ENCODE measurements at places on chromosomes 2 and 18.

DNA sequence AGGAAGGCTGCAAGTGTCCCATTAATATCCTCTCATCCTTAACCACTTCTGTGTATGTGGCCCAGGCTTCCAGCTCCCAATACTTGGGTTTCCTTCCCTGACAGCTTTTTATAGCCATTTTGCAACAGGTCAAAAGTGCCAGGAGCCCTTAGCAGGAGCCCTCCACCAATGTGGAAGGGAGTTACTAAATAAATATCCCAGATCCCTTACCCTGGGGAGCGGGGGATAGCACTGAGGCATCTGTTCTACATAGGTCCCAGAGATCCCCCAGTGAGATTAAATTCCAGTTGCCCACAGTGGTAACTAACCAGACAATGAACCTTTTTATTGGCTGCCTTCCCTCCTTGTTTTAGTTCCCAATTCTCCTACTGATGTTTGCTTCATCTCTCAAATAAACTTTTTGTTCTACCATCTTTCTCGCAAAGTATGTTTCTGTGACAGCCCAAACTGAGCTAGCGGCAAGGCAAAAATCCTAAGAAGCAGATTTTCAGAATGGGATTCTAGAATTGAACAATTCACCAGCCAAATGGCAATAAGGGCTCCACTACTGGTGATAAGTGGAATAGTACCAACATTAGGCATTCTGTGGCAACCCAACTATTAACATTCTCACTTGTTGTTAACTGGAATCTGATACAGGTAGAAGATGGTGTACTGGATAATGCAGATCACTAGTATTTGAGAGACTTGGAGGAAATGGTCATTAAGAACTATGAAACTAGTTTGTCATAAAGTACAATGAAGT is 83.9 kb upstream of the MAPRE2 start:
- H3K4me3 ChIP-seq: no peak overlapping the region
- no peaks in the 10 kb centered on the region for H3K4me1 ChIP-seq
- H3K27me3 ChIP-seq: peaks cover 18% of the 10 kb centered on the region
- H3K27ac ChIP-seq: no peak overlapping the region

DNA sequence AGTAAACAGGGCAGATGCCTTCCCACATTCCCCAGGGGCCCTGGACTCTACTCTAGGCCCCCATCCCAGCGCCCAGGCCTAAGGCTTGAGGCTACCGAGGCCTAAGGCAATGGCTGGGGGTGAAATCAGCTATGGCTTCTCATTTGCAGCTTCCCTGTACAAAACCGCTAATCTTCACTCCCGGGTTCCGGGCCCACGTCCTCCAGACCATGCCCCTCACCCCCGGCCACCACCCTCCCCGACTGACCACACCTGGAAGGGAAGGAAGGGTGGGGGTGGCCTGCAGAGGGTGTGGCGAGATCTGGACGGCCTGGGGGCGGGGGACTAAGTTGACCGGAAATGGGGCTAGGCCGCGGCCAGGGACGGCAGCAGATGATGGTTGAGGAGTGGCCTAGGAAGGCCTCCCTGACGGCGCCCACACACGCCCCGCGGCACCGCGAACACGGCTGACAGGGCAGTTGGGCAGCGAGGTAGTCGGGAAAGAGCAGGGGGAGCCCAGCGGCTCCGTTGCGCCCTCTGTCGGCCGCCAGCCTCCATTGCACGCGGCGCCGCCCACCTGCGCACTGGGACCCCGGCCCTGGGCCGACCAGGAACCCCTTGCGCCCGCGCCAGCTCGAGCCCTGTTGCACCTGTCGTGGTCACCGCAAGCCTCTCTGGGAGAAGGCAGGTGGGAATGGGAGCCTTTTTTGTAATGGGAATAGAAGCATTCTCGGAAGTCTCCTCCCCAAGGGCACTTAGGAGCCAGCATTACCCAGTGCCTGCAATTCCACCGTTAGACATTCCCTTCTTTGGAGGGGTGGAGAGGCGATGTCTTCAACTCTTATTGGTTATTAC is 117.1 kb upstream of the STPG4 start:
- DNase-seq: peak; percentile 45
- H3K4me3 ChIP-seq: peak overlapping the region; percentile 71
- no peaks in the 10 kb centered on the region for H3K36me3 ChIP-seq
- peak overlapping the region; percentile 45 for H3K27ac ChIP-seq
- peaks cover 2% of the 10 kb centered on the region for H3K4me1 ChIP-seq

GRCh38 chr2:14358339-14358738 is 274.2 kb upstream of the LRATD1 start:
- H3K4me3 ChIP-seq: no peak overlapping the region
- H3K36me3 ChIP-seq: no peaks in the 10 kb centered on the region
- H3K27me3 ChIP-seq: no peaks in the 10 kb centered on the region
- H3K27ac ChIP-seq: no peak overlapping the region
- no peaks in the 10 kb centered on the region for H3K4me1 ChIP-seq

DNA sequence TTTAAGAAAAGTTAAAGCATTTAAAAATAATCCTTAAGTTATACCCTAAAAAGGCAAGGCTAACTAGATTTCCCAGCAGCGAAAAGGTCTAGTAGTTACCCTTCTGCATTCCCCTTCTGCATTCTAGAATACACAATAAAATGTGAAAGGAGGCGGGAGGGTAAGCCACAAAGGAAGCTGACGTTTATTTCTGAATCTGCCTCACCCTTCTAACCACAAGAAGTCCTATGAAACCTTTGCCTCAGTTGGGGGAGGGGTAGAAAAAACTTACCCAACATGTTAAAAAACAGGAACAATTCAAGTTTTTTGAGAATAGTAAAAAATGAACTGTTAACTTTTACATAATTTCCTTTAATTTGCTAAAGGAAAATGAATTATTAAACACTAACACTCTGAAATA is 11.3 kb downstream of the STK17B start:
- peaks cover 67% of the 10 kb centered on the region for H3K4me1 ChIP-seq
- H3K27ac ChIP-seq: peak overlapping the region; percentile 88
- peak; percentile 78 for DNase-seq

GRCh38 chr18:24397694-24398368 is at the start of gene OSBPL1A:
Gene OSBPL1A (minus strand): TSS chr18:24397824. CDS start chr18:24377533, 20,291 bp downstream.
- peak within 1 kb of the TSS; percentile 36 for H3K27ac ChIP-seq
- DNase-seq: peak; percentile 41
- H3K36me3 ChIP-seq: no peaks in the 10 kb centered on the region
- H3K27me3 ChIP-seq: peaks cover 66% of the 10 kb centered on the region
- H3K4me1 ChIP-seq: peaks cover 10% of the 10 kb centered on the region

DNA sequence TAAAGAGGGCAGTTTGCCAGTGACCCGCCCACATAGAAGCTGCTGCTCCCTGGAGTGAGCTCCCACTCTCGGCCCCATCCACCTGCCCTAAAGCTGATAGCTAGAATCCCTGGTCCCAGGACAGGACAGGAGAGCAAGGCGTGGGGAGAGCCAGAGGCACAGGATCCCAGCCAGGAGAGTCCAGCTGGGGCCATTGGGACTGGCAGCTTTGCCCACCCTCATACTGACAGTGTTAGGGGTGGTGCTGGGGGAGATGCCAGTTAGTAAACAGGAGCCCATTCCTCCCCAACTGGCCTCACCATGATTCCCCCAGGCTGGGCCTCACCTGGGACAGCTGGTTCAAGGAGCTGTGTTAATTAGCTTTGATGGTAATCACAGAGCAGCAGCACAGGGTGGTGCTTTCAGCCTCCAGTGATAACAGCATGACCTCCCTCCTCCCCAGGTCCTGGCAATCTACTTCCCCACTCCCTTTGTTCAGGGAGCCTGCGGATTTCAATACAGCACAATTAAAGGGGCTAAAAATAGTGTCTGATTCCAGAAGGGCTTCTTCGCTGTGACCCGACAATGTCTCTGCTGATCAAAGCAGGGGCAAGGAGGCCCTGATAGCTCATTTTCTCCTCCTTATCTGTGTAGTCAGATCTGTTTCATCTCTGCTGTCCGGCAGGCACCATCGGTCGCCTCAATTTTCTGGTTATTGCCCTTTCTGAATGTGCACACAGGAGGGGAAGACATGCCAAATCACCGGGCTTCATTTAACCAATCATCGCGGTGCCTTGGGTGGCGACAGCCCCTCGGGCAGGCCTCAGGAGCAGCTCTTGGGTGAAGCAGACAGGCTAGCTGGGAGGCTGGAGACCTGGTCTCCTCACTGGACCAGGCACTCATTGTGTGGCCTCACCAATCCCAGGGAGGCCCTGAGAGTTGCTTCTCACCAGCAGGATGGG is 119.9 kb upstream of the TEX51 start:
- no peak overlapping the region for H3K27ac ChIP-seq
- H3K36me3 ChIP-seq: no peaks in the 10 kb centered on the region
- H3K27me3 ChIP-seq: peaks cover 24% of the 10 kb centered on the region
- H3K4me3 ChIP-seq: no peak overlapping the region

DNA sequence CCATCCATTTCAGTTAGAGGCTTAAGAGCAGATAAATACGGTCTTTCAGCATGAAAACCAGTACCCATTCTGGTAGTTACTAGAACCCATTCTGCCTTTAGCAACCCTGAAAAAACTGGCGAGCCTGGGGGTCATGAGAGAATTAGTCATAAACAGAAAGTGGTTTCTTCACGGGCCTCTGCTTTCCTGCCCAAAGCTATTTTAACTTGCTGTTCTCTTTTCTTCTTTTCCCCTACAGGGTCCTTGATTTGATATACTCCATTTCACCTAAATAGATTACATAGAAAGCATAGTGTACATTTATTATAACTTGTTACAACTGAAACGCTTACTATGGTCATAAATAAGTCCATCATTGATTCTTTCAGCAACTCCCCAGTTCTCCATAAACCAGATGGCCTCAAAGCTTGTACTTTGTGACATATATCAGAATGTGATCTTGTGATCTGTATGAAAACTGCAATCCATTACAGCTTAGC is 48.3 kb downstream of the WDFY1 start:
- peaks cover 21% of the 10 kb centered on the region for H3K4me1 ChIP-seq
- peak; percentile 32 for DNase-seq
- H3K27ac ChIP-seq: peak overlapping the region; percentile 70
- H3K4me3 ChIP-seq: peak overlapping the region; percentile 59
- H3K36me3 ChIP-seq: peaks cover 67% of the 10 kb centered on the region

- peak within 1 kb of the TSS; percentile 96 for H3K4me3 ChIP-seq
- DNase-seq: peak; percentile 79
- peaks cover 45% of the 10 kb centered on the region for H3K4me1 ChIP-seq
- H3K27me3 ChIP-seq: no peaks in the 10 kb centered on the region
- peaks cover 8% of the 10 kb centered on the region for H3K36me3 ChIP-seq
These were observed at the start of the genes PECR and TMEM169 for GRCh38 chr2:216081487-216082116. Gene PECR (minus strand): TSS chr2:216081809. CDS start chr2:216081741, 68 bp downstream. Gene TMEM169 (plus strand): TSS chr2:216081919. CDS start chr2:216095964, 14,045 bp downstream.

- H3K36me3 ChIP-seq: no peaks in the 10 kb centered on the region
- no peak within 1 kb of the TSS for H3K4me3 ChIP-seq
- H3K4me1 ChIP-seq: no peaks in the 10 kb centered on the region
- DNase-seq: no peak
These were observed at the start of gene HNMT for GRCh38 chr2:137964066-137964858. Gene HNMT (plus strand): TSS chr2:137964473. CDS start chr2:137964492, 19 bp downstream.

- H3K27ac ChIP-seq: no peak overlapping the region
- H3K36me3 ChIP-seq: no peaks in the 10 kb centered on the region
- H3K4me3 ChIP-seq: no peak overlapping the region
- no peak for DNase-seq
- peaks cover 2% of the 10 kb centered on the region for H3K27me3 ChIP-seq
These were observed 36.2 kb downstream of the FTCDNL1 start for GRCh38 chr2:199814817-199815211.

DNA sequence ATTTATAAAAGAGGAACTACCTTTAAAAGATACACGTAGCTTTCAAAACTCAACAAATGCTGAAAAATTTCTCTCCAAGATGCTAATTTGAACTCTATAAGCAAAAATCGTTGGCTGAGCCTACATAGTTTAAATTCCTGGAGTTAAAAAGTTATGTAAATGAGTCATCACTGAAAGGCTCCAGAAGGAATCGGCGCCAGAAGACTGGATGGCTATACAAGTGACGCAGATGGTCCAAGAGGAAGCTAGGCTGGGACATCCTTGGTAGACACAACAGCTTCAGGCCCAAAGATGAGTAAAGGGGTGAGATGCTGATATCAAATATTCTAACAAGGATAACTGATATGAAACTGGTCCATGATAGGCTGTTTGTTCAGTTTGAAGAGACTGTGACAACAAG is 22.8 kb upstream of the DNAH6 start:
- DNase-seq: no peak
- H3K27me3 ChIP-seq: peaks cover 5% of the 10 kb centered on the region
- H3K4me3 ChIP-seq: no peak overlapping the region
- peaks cover 6% of the 10 kb centered on the region for H3K4me1 ChIP-seq

DNA sequence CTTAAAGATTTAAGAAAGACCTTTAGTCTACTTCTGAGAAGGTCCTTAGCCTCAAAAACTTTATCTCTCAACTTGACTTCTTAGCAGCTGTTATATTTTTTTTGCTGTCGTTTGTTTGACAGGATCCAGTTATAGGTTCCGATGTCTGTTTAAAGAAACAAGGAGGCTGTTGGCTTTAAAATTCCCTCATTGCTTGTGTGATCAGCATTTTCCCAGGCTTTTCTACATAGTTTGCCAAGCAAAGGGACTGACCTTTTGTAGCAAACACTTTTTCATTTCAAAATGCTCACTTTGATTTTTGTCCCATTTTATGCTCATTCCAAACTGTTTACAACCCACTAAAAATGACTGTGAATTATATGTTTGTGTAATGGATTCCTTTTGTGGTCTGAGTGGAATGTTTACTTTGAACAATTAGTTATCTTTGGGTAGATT is 394.9 kb downstream of the ARHGAP15 start:
- no peak for DNase-seq
- peaks cover 19% of the 10 kb centered on the region for H3K4me1 ChIP-seq
- H3K36me3 ChIP-seq: peaks cover 53% of the 10 kb centered on the region
- no peak overlapping the region for H3K4me3 ChIP-seq

GRCh38 chr18:36323421-36323820 is 25.9 kb downstream of the FHOD3 start:
- H3K27ac ChIP-seq: no peak overlapping the region
- DNase-seq: no peak
- no peaks in the 10 kb centered on the region for H3K36me3 ChIP-seq
- H3K4me3 ChIP-seq: no peak overlapping the region
- H3K27me3 ChIP-seq: peaks cover 11% of the 10 kb centered on the region
- no peaks in the 10 kb centered on the region for H3K4me1 ChIP-seq

- H3K27me3 ChIP-seq: peaks cover 4% of the 10 kb centered on the region
- no peaks in the 10 kb centered on the region for H3K4me1 ChIP-seq
- no peak for DNase-seq
- H3K4me3 ChIP-seq: no peak overlapping the region
- H3K36me3 ChIP-seq: no peaks in the 10 kb centered on the region
These were observed 81.2 kb downstream of the TSN start for GRCh38 chr2:121836611-121837010.

DNA sequence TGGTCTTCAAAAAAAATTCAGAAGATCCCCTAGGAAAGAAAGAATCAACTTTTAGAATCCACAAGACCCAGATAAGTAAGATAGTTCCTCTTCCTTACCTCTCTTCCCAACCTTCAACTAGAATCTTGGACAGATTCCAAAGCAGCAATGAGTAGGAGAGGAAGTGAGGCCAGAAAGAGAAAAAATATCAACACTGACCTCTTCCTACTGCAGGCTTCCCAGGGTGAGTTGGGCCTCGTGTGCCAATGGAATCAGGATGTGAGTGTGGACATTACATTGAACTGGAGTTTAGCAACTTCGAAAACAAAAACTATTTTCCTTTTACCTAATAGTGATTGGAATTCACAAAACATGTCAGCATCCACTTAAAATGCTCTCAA is 102.5 kb upstream of the PIEZO2 start:
- H3K4me1 ChIP-seq: no peaks in the 10 kb centered on the region
- H3K4me3 ChIP-seq: no peak overlapping the region
- no peaks in the 10 kb centered on the region for H3K36me3 ChIP-seq
- no peaks in the 10 kb centered on the region for H3K27me3 ChIP-seq

GRCh38 chr2:146312899-146313298 is 1531.9 kb upstream of the ACVR2A start:
- H3K4me1 ChIP-seq: no peaks in the 10 kb centered on the region
- no peak overlapping the region for H3K27ac ChIP-seq
- H3K4me3 ChIP-seq: no peak overlapping the region
- no peaks in the 10 kb centered on the region for H3K27me3 ChIP-seq
- no peaks in the 10 kb centered on the region for H3K36me3 ChIP-seq
